ENCODE measurements at places on chromosomes 5 and 9. TPM values are rescaled to one million over a fixed set of nuclear protein-coding genes. Genes with fewer than 3 reads are reported as not detected.

GRCh38 chr5:158033724-158034123 lies 174.8 kb upstream of the CLINT1 start:
- DNase-seq = no peak

- DNase-seq = no peak
Observed at GRCh38 chr9:96381125-96381524, 2.4 kb downstream of the SLC35D2 start.

GRCh38 chr9:20405616-20406015 lies 216.7 kb downstream of the MLLT3 start:
- DNase-seq = no peak

DNA sequence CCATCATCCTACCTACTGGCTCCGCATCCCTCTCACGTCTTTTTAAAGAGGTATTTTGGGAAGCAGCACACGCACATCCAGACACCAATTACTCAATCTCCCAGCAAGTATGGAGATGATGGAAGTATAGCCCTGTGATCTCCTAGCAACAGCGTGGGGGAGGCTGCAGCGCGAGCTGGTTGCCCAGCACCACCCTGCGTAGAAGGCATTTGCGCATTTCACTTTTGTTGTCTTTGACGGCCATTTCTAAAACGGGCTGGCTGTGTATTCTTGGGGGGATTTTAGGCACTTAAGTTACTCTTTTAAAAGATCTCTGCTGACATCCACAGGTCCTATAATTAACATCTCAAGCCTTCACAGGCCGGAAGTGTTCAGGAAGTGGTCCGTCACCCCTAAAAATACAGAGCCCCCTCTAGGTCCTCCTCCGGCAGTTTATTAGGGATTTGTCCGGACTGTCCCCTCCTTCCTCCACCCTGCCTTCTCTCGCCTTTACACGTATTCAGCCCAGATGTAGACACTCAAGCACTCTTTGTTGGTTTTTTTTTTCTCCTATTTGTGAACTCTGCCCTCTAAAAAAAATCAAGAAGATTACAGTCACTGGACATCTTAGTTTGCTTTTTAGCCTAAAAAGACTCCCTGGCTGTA lies 371.4 kb downstream of the NTRK2 start:
- no peak for DNase-seq

GRCh38 chr5:176157656-176158055 lies 80.6 kb upstream of the SIMC1 start:
- DNase-seq = no peak

Gene SPARC
- total RNA-seq = not detected

DNA sequence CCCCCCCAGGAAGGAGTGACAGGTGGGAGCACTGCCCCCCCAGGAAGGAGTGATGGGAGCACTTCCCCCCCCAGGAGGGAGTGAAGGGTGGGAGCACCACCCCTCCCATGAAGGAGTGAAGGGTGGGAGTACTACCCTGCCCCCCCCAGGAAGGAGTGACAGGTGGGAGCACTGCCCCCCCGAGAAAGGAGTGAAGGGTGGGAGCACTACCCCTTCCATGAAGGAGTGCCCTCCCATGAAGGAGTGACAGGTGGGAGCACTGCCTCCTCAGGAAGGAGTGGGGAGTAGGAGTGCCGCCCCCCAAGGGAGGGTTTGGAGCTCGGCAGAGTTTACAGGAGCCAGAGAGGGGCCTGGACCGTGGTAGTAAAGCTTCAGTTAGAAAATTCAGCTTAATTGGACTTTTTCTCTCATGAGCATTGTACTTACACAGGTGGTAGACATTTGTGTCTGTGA lies 100.7 kb downstream of the CACNA1B start:
- no peak for DNase-seq

Gene SPATA31E1
- not detected for total RNA-seq

DNA sequence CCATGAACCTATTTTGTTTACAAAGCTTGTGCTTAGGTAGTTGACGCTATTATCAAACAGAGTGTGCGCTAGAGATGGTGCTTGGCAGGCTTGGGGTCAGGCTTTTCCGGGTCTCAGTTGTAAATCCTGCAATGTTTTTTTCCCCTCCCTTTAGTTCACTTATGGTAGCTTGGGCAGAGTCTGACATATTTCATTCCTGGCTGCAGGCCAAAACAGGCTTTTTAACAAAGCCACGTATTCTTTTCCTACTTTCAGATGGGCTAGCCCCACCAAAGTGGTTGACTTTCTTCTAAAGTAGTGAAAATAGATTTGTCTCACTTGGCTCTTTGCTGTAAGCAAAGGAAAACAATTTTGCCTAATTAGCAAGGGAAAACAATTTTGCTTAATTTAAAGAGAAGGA lies 58.0 kb upstream of the FBN2 start:
- DNase-seq = no peak

DNA sequence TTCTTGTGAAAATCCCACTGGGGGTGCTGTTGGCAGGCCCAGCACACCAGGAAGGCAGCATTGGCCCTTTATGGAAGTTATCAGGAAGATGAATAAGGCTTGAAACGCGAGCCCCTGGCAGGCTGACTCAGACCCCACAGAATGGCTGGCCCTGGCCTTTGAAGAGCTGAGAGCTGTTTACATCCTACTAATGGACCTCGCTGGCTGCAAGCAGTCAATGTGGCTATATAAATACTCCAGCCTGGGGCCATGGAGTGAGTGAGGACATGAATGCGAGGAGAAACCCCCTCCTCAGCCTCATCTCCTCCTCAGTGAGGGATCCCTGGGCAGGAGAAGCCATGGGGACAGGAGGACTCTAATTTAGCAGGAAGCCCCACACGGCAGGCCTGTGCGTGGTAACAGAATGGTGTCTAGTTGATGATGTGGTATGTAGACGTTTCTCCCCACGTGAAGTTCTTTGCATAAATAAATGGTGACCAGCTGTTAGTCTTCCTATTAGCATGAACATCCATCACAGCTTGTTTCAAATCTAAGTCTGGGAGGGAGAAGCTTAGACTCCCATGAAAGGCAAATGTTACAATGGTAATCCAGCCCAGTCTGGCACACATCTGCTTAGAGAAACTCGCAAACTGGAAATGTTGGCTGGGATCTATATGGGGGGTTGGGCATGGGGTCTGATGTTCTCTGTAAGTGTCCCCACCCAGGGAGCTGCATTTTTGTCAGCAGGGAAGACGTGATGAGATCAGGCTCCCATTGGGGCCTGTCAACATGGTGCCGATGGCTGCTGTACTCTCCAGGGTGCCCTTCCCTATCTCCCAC lies 175.1 kb upstream of the PITX1 start:
- DNase-seq = no peak

DNA sequence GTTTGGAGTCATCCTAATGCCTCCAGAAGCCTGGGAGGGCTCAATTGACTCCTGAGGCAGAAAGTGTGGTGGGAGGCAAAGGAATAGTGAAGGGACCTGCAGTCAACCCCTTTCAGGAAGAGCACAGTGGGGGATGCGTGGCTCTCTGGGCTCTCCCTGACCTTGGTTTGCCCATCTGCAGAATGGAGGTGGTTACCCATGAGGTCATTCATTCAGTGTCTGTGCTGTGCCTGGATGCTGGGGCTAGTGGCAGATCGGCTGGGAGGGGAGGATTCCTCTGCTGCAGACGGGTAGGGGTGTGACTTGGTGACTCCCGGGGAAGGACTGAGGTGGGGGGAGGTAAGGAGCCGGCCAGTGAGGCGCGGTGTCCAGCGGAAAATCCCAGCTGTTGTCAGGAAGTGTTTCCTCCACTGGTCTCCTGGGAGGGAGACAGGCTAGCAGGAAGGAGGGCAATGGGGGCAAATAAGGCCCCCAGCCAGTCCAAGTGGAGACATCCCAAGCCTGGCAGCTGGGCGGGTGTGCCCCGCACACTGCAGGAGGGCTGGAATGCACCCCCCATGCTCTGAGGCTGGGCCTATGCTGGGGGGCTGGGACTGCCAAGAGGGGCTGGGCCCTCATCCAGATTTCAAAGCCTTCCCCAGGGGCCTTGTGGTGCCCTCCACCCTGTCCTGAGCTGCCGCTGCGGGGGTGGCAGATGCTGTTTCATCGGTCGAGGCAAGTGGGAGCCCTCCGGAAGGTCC lies 10.9 kb downstream of the CXXC5 start:
- no peak for DNase-seq

Gene FRMD3
- total RNA-seq = 0.43 TPM

Measured in natural killer cell treated with Interleukin-12 subunit alpha and Interleukin-12 subunit beta and Interleukin-15 and Interleukin-18, amount 100 ng/mL, for 72 hours (primary cell).